HTR-8/SVneo (cell line): ENCODE measurements at places on chromosomes 3 and 15.

GRCh38 chr3:170804078-170804477, 65.9 kb downstream of the RPL22L1 start:
- DNase-seq, result no peak

GRCh38 chr15:81254277-81254915, 57.7 kb downstream of the IL16 start:
- DNase-seq, result no peak

- no peak for DNase-seq
These were observed 161.8 kb downstream of the NUP210 start for GRCh38 chr3:13258280-13258679.

DNA sequence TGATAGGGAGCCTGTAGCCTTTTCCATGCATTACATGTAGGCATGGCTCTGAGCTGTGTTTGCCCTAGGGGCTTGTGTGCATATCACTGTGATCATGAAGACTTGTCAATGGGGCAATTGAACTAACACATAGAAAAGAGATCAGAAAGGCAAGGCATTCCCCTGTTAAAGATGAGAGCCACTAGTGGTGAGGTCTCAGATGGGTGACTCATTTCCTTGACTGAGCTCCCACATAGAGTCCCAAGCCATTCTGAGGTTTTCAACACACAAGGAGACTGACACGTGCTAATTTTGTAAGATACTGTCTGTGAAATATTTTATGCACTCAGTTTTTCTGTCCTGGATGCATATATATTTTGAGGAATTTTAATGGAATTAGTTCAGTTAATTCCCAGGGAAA, 53.8 kb downstream of the SAMMSON start:
- no peak for DNase-seq

- DNase-seq, result no peak
These were observed 44.1 kb downstream of the FAM3D start for GRCh38 chr3:58622436-58622835.

GRCh38 chr3:195003006-195003892, 267.7 kb downstream of the XXYLT1 start:
- DNase-seq, result no peak

DNA sequence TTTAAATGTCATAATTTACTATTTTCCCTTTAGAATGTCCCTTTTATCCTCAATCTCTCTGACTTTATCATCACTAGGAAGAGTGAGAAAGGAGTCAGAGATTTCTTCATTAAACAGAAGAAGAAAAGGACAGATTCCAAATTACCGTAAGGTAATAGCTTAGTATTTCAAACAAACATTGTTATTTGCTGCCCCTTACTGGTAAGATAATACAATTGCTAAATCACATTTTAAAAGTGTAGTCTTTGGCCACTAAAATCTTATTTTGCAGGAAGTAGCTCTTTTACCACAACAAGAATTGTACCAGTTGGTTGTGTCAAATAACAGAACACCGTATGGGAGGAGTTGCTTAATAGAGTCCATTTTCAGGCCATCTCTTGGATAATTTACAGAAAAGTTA, 53.7 kb downstream of the CGGBP1 start:
- DNase-seq, result peak; percentile 25

DNA sequence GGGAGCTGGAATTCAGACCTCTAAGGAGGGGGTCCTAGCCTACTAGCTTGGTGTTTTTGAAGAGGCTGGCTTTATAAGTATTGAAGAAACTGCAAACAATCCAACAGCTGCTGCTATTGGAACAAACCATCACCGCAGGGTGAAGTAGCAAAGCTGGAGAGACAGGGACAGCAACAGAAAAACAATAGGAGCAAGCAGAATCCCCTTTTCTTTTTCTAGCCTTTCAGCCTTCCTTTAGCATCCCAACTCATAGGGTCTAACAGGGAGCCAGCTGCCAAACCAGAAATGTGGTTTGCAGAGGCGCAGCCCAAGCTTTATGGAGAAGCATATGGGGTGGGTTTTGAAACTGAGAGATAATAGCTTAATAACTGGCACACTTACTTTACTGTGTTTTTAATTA, 106.2 kb upstream of the CHMP2B start:
- DNase-seq, result no peak

DNA sequence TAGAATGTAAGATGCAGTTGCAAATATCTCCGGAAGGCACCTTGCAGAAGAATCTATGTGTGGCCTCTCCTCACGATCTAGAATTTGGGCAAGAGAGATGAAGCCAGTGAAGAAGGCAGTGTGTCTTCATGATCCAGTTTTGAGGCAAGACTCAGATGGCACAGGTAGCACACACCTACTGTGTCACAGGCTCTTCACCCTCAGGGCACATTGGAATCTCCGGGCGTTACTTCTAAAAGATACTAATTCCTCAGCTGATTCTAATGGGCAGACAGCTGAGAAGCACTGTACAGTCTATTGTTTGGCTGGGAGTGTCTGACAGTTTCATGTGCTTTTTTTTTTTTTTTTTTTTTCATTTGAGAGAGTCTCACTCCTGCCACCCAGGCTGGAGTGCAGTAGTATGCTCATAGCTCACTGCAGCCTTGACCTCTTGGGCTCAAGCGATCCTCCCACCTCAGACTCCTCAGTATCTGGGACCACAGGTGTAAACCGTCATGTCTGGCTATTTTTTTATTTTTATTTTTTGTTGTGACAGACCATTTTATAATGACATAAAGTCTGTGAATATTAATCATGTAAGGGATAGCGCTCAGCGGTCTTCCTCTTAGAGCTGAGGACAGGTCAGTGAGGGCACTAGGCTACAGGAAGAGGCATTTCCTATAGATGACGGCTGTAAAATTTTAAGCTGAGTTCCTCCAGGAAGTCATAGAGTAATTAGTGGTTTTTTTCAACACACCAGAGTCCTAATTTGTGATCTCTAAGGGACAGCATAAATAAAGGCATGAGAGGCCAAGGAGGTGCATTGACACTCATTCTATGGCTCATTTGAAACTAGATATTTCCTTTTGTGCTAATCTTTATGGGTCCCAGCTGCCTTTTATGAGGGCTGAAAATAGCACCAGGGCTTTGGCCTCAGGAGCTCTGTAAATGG, 4.0 kb downstream of the C3orf52 start:
- DNase-seq, result no peak

GRCh38 chr3:82743196-82743595, 981.8 kb upstream of the GBE1 start:
- no peak for DNase-seq

- DNase-seq, result no peak
These were observed 30.3 kb upstream of the SETD2 start for GRCh38 chr3:47193871-47194859.

GRCh38 chr3:107128946-107129345, 248.3 kb upstream of the CCDC54 start:
- DNase-seq, result no peak

GRCh38 chr3:29531644-29532043, 250.8 kb downstream of the RBMS3 start:
- no peak for DNase-seq

DNA sequence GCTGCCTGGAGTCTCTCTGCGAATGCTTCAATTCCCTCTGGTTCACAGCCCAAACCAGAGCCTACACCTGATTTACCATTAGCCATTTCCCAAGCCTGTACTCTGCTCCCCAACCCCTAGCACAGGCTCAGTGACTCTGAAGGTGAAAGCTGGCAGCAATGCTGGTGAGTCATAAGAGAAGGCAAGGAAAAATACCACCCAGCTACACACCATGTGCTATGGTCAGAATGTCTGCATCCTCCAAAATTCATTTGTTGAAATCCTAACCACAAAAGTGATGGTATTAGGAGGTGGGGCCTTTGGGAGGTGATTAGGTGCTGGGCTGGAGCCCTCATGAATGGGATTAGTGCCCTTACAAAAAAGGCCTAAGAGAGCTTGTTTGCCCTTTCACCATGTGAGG, 117.1 kb upstream of the TJP1 start:
- no peak for DNase-seq

DNA sequence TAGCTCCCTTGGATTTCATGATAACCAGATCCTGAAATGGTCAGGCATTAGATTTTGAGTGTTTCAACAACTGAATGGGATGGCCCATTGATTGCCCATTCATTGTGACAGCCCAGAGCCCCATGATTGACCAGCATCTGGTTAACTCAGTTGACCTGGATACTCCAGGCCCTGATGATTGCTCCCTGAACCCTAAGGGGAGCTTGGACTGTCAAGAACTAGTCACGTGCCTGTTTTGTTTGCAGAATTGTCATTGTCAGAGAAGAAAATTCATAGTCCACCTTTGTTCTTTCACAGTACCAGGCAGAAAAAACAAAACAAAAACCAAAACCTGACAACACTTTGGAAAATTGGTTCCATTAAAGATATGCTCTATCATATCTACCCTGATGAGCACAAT, 241.3 kb upstream of the ONECUT1 start:
- DNase-seq, result no peak

- no peak for DNase-seq
These were observed 209.0 kb upstream of the ALCAM start for GRCh38 chr3:105157766-105158085.

GRCh38 chr3:24365168-24365567, 129.5 kb downstream of the THRB start:
- peak; percentile 55 for DNase-seq

DNA sequence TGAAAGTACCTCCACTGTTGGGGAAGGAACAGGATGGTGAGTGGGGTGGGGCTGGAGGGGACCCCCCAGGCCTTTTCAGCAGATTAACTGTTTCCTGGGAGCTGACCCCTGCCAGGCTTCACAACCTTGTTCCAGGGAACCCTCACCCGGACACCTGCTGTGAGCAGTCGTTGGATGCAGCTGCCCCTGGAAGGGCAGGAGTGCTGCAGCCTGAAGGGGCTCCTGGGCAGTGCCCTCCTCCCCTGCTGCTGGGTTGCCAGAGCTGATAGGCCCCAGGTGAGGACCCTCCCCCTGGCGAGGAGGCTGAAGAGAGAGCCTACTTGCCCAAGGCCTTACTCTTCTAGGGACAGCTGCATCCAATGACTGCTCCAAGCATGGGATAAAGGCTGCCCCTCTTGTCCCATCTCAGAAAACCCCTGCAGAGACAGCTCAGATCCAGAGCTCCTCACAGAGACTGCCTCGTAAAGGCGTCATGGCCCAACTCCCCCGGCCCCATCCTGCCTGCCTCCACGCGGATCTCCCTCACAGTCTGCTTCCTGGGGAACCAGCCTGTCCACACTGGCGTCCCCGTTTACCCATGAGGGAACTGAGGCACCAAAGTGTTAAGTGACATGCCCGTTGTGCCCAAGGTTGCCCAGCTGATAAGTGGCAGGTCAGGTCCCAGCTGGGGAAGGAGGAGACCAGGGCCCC, 193.4 kb upstream of the LINGO1 start:
- DNase-seq, result no peak

DNA sequence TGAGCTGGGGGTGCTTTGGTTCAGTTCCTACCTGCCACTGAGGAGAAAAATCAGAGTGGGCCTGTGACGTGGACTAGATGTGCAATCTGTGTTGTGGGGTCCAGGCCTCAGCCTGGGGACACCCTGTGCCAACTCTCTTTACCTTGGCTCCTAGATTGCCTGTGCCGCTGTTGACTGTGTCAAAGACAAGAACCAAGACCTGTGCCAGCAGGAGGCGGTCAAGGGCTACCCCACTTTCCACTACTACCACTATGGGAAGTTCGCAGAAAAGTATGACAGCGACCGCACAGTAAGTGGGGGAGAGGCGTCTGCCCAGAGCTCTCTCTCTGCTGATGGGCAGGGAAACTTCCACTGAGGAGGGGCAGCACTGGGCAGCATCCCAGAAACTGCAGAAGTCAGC, 40.6 kb upstream of the SEC22A start:
- DNase-seq, result no peak

DNA sequence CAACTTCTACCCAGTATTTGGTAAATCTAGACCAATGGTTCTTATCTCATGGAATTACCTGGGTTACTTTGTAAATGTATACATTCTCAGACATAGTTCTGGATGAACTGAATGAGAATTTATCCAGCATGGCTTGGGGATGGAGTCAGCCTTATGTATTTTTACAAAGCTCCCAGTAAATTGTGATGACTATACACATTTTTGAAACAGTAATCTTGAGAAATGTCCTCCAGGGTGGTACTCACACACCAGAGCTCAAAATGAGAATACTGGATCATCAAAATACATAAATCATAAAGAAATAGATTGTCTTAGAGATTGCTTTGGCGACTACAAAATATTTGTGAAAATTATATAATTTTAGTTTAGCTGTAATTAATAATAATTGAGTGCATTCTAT, 722.1 kb upstream of the DPPA4 start:
- DNase-seq, result no peak

GRCh38 chr3:38029400-38030125, at the start of gene PLCD1:
Gene PLCD1, minus strand, starts transcription at chr3:38029642. Its CDS starts 103 bp downstream, at chr3:38029539.
- peak; percentile 22 for DNase-seq

GRCh38 chr15:52143873-52144272, 31.3 kb upstream of the BCL2L10 start:
- peak; percentile 91 for DNase-seq

GRCh38 chr3:53250453-53250852, 5.4 kb downstream of the TKT start:
- DNase-seq, result no peak

DNA sequence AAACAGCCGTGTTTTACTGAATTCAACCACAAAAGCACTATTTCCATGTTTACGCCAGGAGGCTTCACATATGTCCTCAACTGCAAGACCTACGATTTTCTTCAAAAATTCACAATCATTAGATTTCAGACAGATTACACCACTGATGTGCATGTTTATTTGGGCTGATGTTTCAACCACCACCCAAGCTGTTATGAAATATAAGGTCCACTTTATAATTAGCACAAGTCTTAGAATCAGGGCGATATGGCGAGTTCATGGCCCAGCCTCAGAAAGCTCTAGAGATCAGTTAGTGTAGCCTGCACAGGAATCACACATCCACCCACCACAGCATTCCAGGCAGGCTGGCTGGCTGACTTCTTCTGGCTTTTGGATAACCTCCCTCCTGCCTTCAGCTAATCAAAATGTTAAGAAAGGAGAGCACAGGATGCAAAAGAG, 15.4 kb downstream of the SH3BP5 start:
- no peak for DNase-seq

DNA sequence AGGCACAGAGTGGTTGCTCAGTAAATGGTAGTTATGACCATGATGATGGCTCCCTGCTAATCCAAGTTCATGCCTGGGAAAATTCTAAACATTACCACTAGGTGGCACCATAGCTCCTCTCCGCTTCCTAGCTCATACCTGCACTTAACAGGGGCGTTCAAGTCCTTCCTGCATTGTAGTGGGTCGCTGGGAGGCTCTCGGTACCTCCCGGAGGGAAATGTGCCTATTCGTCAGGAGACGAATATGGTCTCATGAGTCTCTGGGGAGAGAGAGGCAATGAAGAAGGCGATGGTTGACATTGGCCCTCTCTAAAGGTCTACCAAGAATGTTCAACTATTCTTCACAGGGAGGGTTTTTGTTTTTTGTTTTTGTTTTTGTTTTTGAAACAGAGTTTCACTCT, 10.9 kb downstream of the MESP1 start:
- DNase-seq, result peak; percentile 83
